ENCODE measurements at places on chromosomes 12 and 14.

DNA sequence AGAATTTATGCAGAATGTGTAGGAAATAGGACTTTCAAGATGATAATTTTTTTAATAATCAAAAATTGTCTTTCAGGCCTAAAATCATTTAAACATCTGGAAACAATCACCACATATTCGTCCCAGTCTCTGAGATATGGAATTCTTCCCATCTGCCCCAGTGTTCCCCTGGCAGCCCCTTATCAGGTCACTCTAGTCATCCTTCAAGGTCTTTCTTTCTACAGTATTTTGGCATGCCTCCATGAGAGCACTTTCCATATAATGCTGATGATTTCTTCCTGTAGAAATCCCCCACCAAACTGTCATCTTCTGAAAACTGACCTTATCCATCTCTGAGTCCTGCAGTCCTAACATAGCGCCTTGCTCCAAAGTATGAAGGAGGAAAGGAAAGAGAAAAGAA lies 422.1 kb downstream of the RPS29 start:
- H3K4me3 ChIP-seq: no peak overlapping the region
- H3K36me3 ChIP-seq: no peaks in the 10 kb centered on the region
- H3K4me1 ChIP-seq: no peaks in the 10 kb centered on the region
- H3K27ac ChIP-seq: no peak overlapping the region
- H3K27me3 ChIP-seq: no peaks in the 10 kb centered on the region

DNA sequence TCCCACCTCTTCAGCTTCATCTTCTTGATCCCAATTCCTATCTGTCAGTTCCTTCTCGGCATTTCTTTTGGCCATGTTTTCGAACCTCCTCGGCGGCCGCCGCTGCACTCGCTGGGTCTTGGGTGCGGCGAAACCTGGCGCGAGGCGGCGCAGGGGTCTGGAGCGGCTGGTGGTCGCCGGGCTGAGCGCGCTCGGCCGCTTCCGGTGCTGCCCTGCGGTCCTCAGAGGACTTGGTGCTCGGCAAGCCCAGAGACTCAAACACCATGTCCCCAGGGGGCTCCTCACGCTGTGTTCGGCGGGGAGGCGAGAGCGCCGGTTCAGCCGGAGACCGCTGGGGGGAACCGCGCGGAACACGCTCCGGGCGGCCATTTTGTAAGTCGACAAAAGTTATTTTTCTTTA lies 51.8 kb downstream of the PPP1R36 start:
- no peaks in the 10 kb centered on the region for H3K27me3 ChIP-seq
- H3K4me3 ChIP-seq: no peak overlapping the region
- no peaks in the 10 kb centered on the region for H3K36me3 ChIP-seq

DNA sequence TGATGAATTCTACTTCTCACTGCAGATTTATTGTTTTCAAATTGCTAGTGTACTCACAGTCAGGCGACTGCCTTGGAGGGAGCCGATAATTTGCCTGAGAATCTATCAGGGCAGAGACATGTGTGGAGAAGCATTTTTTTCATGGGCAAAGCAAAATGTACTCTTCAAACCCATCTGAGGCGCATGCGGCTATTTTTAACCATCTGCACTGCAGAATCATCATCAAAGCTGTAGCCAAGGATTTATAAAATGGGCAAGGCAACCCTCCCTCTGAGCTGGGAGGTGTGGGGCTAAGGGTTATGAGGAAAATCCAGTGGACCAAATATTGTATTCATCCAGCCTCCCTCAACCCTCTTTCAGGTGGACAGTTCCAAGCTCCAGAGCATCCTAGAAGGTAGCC lies 37.7 kb downstream of the BEST3 start:
- H3K36me3 ChIP-seq: no peaks in the 10 kb centered on the region
- H3K27ac ChIP-seq: no peak overlapping the region
- DNase-seq: no peak
- H3K4me1 ChIP-seq: no peaks in the 10 kb centered on the region
- H3K27me3 ChIP-seq: no peaks in the 10 kb centered on the region

DNA sequence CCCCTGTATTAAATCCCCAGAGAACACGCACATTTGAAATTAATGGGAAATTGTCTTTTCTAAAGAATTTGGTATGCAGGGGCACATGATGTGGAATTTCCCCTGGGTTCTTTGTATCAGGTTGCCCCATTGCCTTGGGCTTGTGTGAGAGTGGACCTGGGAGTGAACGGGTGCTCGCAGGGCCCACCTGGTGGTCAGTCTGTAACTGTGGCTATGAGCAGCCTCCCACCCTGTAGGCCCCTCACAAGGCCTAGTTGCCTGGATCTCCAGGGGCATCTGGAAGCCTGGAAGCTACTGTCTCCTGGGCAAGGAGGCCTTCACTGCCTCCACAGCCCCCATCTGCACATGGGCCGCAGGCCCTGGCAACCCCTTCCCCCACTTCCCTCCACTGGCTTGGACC lies 96.7 kb downstream of the SLC25A47 start:
- no peak overlapping the region for H3K4me3 ChIP-seq
- no peak overlapping the region for H3K27ac ChIP-seq
- H3K4me1 ChIP-seq: peaks cover 11% of the 10 kb centered on the region
- H3K27me3 ChIP-seq: no peaks in the 10 kb centered on the region
- peak; percentile 35 for DNase-seq
- no peaks in the 10 kb centered on the region for H3K36me3 ChIP-seq

- H3K4me1 ChIP-seq: no peaks in the 10 kb centered on the region
- H3K4me3 ChIP-seq: no peak overlapping the region
- no peak overlapping the region for H3K27ac ChIP-seq
- no peaks in the 10 kb centered on the region for H3K36me3 ChIP-seq
- no peak for DNase-seq
- H3K27me3 ChIP-seq: no peaks in the 10 kb centered on the region
Observed at GRCh38 chr14:64825006-64825405, 54.7 kb downstream of the SPTB start.

- peak overlapping the region; percentile 59 for H3K4me3 ChIP-seq
- no peaks in the 10 kb centered on the region for H3K4me1 ChIP-seq
- peak overlapping the region; percentile 70 for H3K27ac ChIP-seq
- no peaks in the 10 kb centered on the region for H3K36me3 ChIP-seq
- H3K27me3 ChIP-seq: no peaks in the 10 kb centered on the region
Observed at GRCh38 chr12:25959071-25959961, 834 bp downstream of the RASSF8 start.

GRCh38 chr14:75312341-75312740 lies 33.7 kb downstream of the FOS start:
- H3K36me3 ChIP-seq: no peaks in the 10 kb centered on the region
- no peak overlapping the region for H3K4me3 ChIP-seq
- no peak for DNase-seq
- H3K27me3 ChIP-seq: no peaks in the 10 kb centered on the region

- H3K27ac ChIP-seq: no peak overlapping the region
- H3K36me3 ChIP-seq: no peaks in the 10 kb centered on the region
- H3K27me3 ChIP-seq: no peaks in the 10 kb centered on the region
- H3K4me3 ChIP-seq: no peak overlapping the region
Observed at GRCh38 chr12:117733549-117733805, 235.3 kb downstream of the KSR2 start.

DNA sequence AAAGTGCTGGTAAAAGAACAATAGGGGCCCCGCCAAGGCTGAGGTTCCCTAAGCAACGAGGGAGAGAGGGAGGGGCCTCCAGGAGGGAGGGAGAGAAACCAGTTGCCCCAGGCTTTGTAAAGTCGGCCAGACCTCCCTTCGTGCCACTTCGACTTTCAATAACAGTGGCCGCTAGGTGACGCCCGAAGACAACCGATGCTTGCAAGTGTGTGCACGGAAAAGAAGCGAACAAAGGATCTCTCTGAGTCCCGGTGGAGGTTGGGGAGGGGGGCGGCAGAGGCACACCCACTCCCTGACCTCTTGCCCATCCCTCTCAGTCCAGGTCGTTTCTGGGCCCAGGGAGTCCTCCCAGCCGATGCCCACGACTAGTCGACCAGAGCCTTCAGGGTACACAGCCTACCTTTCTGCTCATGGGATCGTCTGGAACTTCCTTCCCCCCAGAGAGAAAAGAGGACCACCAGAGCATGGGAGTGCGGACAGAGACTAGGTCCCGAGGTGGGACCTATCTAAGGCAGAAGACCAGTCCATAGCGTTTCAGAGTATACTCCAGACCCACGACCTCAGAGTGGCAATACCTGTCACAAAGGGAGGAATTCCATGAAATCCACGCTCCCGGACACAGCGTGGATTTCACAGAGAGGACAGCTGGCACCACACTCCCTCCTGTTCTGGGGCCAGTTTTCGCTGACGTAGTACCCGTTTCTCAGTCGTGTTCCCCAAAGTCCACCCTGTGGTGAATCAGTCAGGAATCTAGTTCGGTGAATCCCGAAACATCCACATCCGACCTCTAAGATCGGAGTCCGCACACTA lies 262.7 kb upstream of the ALG10B start:
- no peaks in the 10 kb centered on the region for H3K4me1 ChIP-seq
- H3K4me3 ChIP-seq: no peak overlapping the region
- H3K27ac ChIP-seq: no peak overlapping the region
- no peak for DNase-seq

DNA sequence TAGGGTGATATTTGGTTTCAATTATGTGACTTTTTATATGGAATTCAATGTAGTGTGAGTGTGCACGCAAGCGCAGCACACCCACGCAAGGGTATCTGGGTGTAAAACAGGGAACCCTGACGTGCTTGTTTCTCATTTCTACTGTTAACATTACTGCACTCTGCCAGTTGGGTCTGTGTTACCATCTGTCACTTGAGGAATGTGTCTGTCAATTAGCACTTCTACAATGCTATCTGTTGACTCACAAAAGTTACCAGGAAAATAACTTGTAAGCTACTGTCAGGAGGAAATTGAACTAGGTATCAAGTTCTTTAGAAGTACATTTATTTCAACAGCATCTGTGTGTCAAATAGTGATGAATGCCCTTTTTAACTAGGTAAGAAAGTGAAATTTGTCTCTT lies 695.5 kb upstream of the LRFN5 start:
- H3K4me3 ChIP-seq: no peak overlapping the region
- no peak for DNase-seq
- no peak overlapping the region for H3K27ac ChIP-seq

GRCh38 chr12:80625051-80625450 lies 82.4 kb upstream of the MYF6 start:
- H3K27me3 ChIP-seq: no peaks in the 10 kb centered on the region
- H3K36me3 ChIP-seq: no peaks in the 10 kb centered on the region
- DNase-seq: no peak
- no peak overlapping the region for H3K4me3 ChIP-seq
- no peaks in the 10 kb centered on the region for H3K4me1 ChIP-seq
- H3K27ac ChIP-seq: no peak overlapping the region

- no peaks in the 10 kb centered on the region for H3K4me1 ChIP-seq
- H3K4me3 ChIP-seq: no peak overlapping the region
- no peaks in the 10 kb centered on the region for H3K27me3 ChIP-seq
- peak; percentile 44 for DNase-seq
- H3K27ac ChIP-seq: no peak overlapping the region
Observed at GRCh38 chr12:53211476-53212381, 4.7 kb upstream of the ITGB7 start.

DNA sequence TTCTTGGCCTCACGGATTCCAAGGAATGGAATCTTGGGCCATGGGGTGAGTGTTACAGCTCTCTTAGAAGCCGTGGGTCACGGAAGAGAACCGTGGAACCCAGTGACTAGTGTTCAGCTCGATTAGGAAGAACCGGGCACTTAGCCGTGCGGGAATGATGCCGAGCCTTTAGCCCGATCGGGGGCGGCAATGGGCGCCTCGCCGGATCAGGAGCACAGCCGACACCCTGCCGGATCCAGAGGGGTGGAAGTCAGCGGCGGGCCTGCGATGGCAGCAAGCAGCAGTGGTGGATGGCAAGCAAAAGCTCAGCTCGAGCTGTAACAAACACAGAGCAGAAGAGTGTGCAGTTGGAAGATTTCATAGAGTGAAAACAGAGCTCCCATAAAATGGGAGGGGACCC lies 21.1 kb upstream of the ULK1 start:
- no peak overlapping the region for H3K27ac ChIP-seq
- no peaks in the 10 kb centered on the region for H3K27me3 ChIP-seq
- DNase-seq: no peak
- H3K4me1 ChIP-seq: no peaks in the 10 kb centered on the region
- no peaks in the 10 kb centered on the region for H3K36me3 ChIP-seq

DNA sequence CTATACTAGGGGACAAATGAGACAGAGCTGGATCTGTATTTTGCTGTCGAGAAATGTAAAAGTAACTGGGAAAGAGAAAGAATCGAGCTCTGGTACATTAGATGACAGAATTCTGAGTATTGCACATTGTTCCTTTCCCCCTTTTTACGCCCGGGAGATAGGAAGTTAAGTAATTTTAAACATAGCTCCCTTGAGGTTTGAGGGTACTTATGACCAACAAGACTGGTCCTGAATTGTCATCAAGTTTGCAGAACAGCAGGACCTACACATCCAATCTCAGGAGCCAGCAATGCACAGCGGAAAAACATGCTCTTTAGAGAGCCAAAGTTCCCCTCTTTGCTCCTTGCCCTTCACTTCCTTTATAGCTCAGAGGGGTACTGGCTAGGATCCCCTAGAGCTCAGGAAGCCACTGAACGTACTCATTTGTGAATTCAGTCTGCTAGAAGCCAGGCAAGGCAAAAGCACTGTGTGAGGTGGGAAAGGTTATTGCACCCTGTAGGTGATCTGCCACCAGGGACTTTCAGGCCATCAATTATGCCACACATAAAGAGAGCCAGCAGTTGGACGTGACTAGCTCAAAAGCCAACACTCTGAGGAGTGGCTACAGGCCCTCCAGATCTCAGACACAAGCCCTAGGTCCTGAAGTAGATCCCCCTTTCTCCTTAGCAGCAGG lies 333.8 kb downstream of the KCNH5 start:
- H3K27ac ChIP-seq: no peak overlapping the region
- no peaks in the 10 kb centered on the region for H3K27me3 ChIP-seq
- no peaks in the 10 kb centered on the region for H3K36me3 ChIP-seq
- H3K4me1 ChIP-seq: no peaks in the 10 kb centered on the region
- DNase-seq: no peak
- no peak overlapping the region for H3K4me3 ChIP-seq

DNA sequence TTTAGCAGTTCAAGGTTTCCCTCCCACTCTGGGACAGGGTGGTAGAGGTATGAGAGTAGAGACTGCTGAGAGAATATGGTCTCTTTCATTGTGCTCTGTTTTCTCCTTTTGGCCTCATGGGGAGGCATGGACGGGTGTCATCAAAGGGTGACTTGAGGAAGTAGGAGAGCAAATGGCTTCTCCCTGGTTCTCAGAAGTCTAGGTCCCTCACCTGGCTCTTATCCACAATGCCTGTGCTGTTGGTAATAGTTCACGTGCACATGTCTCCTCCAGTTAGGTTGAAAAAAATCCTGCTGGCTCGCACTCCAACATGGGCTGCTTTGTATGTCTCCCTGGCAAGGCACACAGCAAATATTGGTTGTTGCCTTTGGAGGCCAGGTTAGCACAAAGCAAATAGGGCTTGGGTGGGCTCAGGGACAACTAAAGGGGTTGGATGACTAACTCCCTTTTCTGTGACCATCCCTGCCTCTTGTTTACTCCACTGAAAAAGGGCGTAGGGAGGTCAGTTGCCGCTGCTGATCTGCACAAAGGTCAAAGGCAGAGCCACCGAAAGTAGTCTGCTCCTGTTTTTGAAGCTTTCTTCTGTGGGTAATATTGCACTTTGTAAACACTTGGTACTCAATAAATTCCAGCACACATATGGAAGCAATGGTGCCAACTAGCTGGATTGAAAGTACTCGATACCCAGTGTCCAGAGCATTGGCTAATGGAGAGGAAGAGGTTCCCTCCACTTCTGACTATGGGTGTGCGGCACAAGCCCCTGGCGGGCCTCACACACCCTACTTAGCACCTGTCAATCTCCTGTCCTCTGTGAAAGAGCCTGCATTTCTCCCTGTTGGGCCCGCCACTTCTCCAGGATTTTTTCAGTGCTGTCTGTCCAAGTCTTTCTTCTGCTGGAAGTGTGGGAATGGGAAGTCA lies 121.8 kb downstream of the SLC38A6 start:
- DNase-seq: no peak
- H3K27ac ChIP-seq: peak overlapping the region; percentile 43
- no peaks in the 10 kb centered on the region for H3K27me3 ChIP-seq
- H3K4me1 ChIP-seq: no peaks in the 10 kb centered on the region
- no peaks in the 10 kb centered on the region for H3K36me3 ChIP-seq
- H3K4me3 ChIP-seq: no peak overlapping the region

Data from Peyer's patch (tissue), 4 donors.